BJ (cell line): ENCODE measurements at places on chromosomes 16 and 17.

- no peak for DNase-seq
Observed at GRCh38 chr17:40461732-40462342, 18.6 kb downstream of the IGFBP4 start.

- no peak for DNase-seq
Observed at GRCh38 chr16:84110527-84110926, 6.2 kb downstream of the MBTPS1 start.

GRCh38 chr16:73154063-73154870, 106.3 kb upstream of the ZFHX3 start:
- no peak for DNase-seq

DNA sequence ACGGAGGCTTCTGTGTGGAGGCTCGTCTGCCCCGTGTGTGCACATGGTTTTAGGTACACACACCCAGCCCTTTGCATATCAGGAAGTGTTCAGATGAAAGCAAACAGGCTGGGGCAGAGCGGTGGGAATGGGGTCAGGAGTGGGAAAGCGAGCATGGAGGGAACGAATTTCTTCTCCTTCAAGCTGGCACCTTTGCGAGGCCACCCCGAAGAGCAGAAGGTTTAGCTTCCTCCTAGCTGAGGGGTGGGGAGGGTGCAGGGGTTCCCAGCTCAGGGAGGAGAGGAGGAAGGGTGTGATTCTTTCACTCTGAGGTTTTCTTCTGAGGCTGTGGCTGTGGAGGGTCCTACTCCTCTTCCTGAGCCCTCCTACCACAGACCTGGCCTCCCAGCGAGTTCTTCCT, 83.6 kb downstream of the ABR start:
- DNase-seq = no peak

DNA sequence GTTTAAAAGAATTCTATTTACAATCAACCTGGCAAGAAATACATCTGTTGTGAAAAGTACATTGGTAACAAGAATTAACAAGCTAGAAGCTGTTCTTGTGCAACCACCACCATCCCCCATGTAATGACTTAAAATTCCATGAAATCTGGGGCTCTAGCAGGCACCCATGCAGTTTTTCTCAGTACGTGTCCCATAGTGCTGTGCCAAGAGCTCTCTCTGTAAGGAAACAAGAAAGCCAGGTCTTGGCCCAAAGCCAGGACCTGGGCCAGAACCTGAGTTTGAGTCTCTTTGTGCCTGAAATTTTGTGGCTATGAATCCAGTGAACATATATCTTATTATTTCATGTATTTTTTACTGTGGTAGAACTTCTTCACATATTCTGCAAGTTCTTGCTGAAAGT, 46.6 kb downstream of the NUP93 start:
- DNase-seq = no peak

DNA sequence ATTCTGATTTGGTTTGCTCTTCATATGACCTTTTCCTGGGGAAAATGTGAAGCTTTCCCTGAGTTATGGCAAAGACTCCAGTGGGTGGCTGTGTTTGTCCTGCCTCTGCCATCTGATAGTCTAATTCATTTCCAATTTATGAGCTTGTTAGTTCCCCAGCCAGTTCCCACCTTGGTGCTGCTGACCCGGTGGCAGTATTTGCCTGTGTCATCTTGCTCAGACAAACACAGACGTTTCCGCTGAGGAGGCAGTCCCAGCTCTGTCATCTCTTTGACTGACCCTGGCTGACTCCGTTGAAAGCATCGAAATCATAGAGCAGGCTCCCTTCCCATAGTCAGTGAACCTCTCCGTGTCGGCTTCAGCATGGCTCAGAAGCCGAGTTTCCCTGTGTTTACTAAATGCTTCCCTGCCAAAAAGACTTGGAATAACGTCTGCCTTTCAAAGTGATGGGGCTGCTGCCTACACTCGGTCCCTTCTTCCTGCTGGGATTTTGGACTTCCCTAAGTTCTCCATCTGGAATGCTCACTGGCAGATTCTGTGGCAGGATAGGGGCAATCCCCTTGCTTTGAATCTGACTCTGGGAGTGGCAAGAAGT, 538.3 kb downstream of the NPIPA7 start:
- no peak for DNase-seq

GRCh38 chr16:75862098-75862386, 135.8 kb upstream of the CPHXL start:
- no peak for DNase-seq

DNA sequence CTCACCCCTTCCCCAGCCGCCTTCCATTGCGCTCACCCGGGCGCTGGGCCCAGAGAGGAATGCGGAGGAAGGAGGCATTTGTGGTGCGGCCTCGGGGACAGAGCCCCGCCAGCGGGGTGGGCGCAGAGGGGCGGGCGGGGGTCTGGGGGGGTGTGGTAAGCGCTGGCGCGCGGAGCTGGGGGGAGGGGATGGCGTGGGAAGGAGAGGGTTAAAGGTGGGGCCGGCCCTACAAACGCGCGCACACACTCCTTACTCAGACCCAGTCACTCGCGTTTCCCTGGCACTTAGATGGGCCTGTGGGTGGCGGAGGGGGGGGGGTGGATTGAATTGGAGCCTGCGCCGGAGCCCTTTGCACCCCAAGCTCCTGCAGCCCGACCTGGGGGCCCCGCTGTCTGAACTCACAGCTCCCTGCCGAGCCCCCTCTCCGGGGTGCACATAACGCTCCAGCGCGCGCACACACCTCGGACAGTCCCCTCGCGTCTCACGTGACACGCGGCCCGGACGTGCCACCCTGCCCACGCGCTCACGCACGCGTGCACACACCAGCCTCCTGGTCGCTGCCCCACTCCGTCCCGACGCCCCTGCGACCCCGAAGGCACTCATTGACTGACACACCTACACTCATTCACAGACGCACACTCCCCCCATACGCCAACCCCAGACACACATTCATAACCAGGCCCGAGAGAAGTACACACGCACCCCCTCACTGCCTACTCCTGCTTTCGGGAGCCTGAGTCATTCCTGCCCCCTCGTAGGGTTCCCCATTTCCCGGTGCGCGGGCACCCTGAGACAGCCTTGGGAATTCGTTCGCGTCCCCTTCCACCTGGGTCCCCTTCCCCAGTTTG, 844 bp downstream of the TBKBP1 start:
- no peak for DNase-seq

GRCh38 chr16:85274924-85275323, 162.7 kb upstream of the CIBAR2 start:
- no peak for DNase-seq

DNA sequence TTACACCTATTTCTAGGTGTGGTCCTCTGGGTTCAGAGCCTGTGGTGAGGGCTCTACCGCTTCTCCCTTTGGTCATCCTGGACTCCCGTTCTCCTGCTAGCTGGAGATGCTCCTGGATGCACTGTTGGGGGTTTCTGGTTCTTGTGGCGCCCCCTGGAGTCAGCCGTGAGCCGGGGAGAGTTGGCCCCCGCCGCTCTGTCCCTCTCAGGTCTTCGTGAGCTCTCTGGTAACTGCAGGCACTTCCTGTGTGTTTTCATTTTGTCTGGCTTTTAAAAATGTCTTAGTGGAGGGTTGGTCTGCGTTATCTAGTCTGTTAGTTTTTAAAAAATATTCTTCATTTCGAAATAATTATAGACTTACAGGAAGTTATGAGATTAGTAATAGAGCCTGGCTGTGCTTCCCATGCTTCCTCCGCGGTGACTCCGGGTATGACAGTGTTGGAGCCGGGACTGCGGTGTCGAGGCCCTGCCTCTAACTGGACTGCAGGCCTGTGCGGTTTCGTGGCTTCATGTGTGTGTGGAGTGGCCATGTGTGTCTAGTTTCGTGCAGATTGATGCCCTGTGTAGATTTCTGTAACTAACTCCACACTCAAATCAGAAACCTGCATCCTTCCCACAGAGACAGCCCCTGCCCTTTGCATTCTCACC, 78.0 kb upstream of the ZNF750 start:
- no peak for DNase-seq

- DNase-seq = no peak
Observed at GRCh38 chr17:81242421-81243332, 3.6 kb downstream of the NDUFAF8 start.

DNA sequence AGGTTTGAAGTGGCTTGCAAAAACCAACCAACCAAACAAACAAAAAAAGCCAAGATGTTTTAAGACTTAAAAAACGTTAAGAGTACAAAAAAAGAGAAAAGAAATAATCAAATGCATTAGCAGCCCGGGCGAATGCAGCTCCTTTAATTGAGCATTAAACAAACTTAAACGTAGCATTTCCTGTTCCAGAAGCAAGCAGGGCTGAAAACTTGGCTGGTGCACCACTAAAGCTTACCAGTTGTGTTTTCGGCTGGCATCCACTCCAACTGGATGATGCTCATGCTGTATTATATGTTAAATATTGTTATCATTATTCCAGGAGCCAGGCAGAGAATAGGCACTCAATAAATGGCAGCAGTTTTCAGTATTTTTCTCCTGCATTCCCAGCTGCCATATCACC, 45.1 kb downstream of the IRX6 start:
- DNase-seq = no peak

- no peak for DNase-seq
Observed at GRCh38 chr17:69709441-69709840, 294.9 kb downstream of the MAP2K6 start.

DNA sequence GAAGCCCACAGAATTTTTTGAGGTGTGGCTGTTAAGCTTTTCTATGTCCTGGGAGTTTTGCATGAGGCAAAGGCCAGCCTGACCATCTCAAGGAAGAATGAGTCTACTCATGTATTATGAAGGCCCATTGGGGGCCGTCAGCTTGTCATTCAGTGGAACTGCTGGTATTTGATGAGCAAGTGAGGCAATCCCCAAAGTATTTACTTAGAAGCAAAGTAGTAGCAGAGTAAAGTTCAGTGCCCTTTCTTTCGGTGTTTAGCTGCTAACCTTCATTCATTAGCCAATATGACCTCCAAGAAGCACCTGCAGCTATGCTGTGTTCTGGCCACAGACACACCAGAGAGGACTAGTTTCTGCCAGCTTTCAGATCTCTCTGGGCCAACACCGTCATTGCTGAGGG, 80.2 kb downstream of the RPA1 start:
- no peak for DNase-seq

GRCh38 chr17:32191306-32191705, 49.0 kb downstream of the RHOT1 start:
- no peak for DNase-seq

GRCh38 chr16:85104147-85104546, 8.1 kb downstream of the CIBAR2 start:
- no peak for DNase-seq

DNA sequence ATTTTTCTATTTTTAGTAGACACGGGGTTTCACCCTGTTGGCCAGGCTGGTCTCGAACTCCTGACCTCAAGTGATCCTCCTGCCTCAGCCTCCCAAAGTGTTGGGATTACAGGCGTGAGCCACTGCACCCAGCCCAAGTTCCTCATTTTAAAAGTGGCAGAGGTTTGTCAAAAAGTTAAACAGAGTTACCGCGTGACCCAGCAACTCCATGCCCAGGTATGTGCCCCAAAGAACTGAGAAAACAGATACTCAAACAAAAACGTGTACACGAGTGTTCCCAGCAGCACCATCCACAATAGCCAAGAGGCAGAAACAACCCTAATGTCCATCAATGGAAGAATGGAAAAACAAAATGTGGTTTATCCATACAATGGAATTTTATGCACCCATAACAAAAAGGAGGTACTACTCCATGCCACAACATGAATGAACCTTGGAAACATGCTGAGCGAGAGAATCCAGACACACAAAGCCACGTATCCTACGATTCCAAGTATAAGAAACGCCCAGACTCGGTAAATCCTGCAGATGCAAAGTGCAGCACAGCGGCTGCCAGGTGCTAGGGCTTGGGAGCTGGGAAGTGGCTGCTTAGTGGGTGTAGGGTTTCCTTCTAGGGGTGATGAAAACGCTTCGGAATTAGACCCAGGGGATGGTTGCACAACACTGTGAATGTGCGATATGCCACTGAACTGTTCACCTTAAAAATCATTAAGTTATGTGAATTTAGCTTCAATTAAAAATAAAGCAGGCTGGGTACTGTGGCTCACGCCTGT, 24.8 kb downstream of the ADCY9 start:
- DNase-seq = no peak

DNA sequence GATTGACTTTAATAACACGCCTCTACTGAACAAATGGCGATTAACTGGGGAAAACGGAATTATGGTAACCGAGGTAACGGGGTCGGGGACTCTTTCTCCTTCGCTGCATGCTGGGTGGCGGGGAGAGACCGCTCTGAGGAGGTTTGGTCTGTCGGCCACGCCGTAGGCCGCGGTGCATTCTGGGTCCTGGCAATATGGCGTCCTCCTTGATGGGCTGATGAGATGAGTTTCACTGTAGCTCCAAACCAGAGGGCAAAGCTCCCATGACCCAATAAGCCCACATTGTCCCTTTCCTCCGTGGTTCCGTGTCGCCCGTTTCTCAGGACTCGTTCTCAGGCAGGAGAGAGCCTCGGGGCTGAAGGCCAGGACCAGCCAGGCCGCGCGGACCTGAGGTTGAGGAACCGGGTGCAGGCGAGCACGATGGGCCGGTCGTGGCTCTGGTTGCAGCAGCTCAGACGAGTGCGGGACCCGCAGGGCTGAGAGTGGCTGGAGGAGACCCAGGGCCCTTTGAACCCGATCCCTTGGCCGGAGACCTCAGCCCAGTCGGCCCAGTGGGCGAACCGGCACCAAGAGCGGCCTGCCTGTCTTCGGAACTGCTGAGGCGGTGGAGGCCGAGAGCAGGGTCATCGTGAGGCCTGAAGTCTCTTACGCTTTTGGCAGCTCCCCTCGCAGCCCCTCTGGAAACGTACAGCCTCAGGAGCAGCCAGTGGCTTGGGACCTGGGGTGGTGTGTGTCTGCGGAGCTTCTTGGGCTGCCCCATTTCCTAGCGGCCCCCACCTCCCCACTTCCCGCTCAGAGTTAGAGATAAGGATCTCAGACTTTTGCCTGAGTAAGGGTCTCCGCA, at the start of gene RPTOR:
TSS of gene RPTOR (plus strand) at position 184 of the 844 bp plus-strand sequence. CDS start 792 bp downstream, outside the sequence.
- peak; percentile 45 for DNase-seq

- no peak for DNase-seq
Observed at GRCh38 chr16:73737637-73738036, 559.0 kb upstream of the PSMD7 start.

GRCh38 chr17:81092518-81093095, 57.7 kb downstream of the BAIAP2 start:
- DNase-seq = no peak

GRCh38 chr17:61584866-61585265, 6.2 kb downstream of the NACA2 start:
- DNase-seq = no peak

GRCh38 chr16:51306116-51306515, 155.0 kb upstream of the SALL1 start:
- DNase-seq = peak; percentile 80
